ENCODE measurements at places on chromosomes 4 and X.

DNA sequence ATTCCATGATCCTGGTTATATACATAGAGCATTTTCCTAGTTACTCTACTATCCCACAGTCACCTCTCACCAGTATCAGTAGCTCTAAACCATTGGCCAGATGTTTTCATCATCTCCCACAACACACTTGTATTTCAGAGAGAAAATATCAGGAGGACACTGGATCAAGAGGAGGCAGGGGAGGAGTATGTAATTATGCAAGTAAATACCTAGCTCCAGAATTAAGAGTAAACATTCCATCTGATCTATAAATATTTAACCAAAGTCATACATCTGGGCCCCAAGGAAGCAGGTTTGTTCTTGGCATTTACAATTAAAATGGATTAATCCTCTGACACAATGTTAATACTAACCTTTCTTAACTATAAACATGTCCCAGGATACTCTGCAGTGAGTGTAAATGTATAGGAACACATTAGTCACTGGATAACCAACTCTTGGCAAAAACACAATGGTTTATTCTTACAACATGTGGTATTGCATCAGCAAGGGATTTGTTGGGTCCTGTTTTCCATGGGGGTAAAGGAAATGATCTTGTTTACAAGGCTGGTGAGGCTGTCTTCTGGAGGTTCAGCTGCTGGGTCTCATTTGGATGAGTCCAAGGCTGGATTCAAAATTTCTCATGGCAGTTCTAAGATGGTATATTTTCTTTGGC is 170.1 kb downstream of the ATG4A start:
- no peak for DNase-seq

- no peak for DNase-seq
Observed at GRCh38 chr4:147596981-147597380, 20.2 kb upstream of the TMEM184C start.

DNA sequence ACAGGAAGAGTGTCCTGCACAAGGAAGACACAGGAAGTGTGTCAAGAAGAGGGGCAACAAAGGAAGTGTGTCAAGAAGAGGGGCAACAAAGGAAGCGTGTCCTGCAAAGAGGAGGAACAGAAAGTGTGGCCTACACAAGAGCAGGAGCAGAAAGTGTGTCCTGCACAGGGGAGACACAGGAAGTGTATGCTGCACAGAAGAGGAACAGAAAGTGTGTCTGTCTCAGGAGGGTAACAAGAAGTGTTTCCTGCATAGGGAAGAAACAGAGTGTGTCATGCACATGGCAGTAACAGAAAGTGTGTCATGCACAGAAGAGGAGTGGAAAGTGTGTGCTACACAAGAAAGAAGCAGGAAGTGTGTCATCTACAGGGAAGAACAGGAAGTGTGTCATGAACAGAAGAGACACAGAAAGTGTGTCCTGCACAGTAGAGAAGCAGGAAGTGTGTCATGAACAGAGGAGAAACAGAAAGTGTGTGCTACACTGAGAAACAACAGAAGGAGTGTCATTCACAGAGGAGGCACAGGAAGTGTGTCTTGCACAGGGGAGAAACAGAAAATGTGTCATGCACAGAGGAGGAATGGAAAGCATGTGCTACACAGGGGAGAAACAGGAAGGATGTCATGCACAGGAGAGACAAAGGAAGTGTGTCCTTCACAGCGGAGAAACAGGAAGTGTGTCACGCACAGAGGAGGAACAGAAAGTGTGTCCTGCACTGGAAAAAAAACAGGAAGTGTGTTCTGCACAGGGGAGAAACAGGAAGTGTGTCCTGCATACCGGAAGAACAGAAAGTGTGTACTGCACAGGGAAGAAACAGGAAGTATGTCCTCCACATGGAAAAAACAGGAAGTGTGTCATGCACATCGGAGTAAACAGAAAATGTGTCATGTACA is 526.4 kb upstream of the PRKX start:
- DNase-seq: no peak

- DNase-seq: no peak
Observed at GRCh38 chrX:15465347-15465746, 27.8 kb downstream of the PIR start.

DNA sequence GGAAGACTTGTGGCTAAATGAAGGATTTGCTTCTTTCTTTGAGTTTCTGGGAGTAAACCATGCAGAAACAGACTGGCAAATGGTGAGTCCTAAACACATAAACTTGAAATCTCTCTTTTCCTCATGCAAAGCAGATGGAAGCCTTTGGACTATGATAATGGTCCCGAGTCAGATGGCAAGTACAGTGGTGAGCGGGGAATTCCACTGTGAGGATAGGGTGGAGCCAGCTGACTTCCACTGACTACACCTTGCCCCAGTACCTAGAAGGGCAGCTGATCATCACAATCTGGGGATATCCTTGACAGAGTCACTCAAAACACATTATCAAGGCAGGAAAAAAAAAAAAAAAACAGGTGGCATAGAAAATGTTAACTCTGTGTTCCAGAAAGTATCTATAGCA is 34.3 kb downstream of the ENPEP start:
- no peak for DNase-seq

GRCh38 chr4:28755081-28755480 is 1894.4 kb downstream of the STIM2 start:
- no peak for DNase-seq

Measured in NCI-H1417 treated with DMSO at 0.1 percent for 48 hours (cell line).